ENCODE measurements at places on chromosomes 4 and X.

DNA sequence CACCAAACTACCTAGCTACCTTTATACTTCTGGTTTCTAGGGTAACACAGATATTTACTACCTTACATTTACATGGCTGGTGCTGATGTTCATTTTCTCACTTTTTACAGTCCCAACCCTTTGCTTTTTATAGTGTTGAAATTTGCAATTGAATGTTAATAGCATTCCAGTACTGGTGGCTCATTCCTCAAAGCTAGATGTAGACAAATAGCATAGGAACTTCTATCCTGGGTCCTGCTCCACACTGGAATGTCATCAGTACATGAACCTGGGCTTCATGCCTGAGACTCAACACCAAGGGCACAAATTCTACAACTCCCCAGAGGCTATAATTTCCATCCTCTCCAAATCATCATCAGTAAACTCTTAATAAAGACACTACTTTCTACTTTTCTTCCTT is 10.3 kb upstream of the TRMT2B start:
- no peak for DNase-seq

- no peak for DNase-seq
These were observed 103.7 kb upstream of the MAML3 start for GRCh38 chr4:140257461-140258305.

DNA sequence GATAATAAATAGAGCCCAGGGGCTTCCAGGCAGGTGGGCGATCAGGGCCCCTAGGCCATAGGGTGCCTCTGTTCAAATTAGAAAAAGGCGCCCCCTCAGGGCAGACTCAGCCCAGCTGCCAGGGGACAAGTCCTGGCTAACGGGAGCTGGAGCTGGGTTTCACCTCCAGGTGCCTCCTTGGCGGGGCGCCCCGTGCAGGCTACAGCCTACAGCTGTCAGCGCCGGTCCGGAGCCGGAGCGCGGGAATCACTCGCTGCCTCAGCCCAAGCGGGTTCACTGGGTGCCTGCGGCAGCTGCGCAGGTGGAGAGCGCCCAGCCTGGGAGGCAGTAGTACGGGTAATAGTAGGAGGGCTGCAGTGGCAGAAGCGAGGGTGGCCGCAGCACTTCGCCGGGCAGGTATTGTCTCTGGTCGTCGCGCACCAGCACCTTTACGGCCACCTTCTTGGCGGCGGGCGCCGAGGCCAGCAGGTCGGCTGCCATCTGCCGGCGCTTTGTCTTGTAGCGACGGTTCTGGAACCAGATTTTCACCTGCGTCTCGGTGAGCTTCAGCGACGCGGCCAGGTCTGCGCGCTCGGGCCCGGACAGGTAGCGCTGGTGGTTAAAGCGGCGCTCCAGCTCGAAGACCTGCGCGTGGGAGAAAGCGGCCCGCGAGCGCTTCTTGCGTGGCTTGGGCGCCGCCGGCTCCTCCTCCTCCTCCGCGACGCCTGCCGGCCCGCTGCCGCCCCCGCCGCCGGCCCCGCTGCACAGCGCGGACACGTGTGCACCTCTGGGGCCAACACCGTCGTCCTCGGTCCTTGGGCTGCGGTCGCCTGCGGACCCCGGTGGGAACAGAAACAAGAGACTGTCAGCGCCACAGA is 2.4 kb downstream of the NKX3-2 start:
- peak; percentile 53 for DNase-seq

GRCh38 chrX:150303386-150304097 is 59.6 kb upstream of the MAMLD1 start:
- DNase-seq, result no peak

DNA sequence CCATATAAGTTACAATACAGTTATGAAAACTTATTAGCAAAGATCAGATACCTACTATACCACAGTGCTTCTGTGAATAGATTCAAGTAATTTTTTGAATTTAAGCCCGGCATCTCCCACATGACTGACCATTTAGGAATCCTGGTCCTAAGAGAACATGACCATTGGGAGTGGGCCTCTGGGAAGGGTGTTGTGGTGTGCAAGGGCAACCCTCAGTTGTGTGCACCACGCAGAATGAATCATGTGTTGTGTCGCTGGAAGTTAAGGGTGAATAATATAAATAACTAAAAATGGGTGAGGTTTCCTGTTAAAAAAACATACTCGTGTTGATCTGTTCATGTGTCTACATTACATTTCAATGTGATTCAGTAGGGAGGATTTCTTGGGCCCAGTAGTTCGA is 15.5 kb downstream of the CPE start:
- no peak for DNase-seq

DNA sequence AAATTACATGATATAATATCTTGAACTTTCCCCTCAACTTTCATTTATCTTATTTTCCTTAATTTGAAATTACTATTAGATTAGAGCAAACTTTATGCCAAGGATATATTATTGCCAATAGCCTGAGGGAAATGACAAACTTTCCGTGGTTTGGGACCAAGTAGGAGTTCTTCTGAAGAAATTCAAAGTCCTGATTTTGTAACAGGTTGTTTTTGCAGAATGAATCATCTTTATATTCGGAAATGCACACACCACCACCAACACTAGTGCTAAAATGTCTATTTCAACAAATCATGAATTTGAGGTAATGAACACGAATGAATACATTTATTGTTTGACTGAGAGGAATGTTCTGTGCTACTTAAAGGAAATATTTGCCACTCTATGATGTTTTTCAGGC is 226.7 kb downstream of the GRIA2 start:
- DNase-seq, result no peak

GRCh38 chrX:106935175-106935574 is 15.0 kb downstream of the CLDN2 start:
- no peak for DNase-seq

- no peak for DNase-seq
These were observed 192.8 kb upstream of the BCOR start for GRCh38 chrX:40290517-40290916.

- peak; percentile 62 for DNase-seq
These were observed at the start of gene TBC1D1 for GRCh38 chr4:37890801-37891259. Gene TBC1D1 (plus strand): TSS chr4:37891084. CDS start chr4:37902096, 11,012 bp downstream.

- no peak for DNase-seq
These were observed 9.6 kb upstream of the IL13RA1 start for GRCh38 chrX:118717678-118718391.

- no peak for DNase-seq
These were observed 33.7 kb downstream of the PRPS2 start for GRCh38 chrX:12824944-12825343.

DNA sequence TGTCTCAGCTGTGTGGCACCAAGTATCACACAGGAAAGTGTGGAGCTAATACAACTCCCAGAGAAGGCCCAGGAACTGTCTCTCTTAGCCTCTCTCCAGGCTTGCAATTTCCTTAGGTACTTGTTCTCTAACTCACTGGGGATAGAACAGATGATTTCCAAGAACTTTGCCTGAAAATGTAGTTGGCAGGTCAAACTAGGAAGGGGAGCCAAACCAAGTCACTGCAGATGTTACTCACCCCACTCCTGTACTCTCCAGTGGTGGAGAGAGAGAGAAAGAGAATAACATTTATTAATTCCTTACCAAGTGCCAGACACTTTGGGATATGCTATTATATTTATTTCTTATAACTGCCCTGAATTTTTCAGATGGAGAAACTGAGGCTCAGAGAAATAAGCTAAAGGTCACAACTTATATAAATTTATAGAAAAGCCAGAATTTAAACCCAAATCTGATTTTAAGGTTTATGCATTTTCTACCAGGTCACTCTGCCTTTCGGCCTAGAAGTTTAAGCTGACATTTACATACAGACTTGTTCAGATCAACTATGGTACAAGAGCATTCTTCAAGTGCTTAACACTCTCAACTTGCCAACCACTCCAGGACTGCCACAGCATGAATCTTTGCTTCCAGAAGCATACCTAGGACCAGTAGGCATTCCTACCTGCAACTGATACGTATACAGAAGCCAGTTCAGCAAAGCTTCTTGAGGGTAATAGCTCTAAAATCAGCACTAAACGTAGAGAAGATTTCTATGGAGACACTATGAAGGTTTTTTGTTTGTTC is 248.6 kb upstream of the ETNPPL start:
- no peak for DNase-seq

DNA sequence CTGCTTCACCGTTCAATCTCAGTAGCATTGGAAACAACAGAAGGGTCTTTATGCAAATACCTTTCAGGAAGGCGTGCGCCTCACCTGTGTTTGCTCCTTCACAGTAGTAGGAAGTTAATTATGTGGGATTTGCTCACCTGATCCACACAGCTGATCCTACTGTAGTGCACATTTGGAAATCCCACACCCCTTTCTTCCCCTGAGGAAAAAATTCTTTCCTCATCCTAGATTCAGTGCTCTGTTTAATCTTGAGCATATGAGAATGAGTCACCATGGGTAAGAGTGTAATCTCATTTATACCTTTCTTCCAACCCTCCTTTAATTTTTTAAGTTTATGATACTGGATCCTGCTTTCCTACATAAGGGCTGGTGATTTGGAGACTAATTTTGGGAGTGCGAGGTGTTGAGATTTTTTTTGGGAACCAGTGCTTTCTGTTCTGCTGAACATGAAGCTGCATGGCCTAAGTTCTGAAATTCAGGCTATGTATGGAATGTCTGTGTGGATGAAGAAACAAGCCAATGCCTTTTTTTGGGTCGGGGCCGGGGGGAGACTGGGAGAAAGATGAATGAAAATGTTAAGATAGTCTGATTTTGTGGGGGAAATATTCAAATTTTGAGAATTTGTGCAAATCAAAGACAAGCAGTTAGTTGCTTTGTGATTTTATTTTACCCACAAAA is 19.0 kb downstream of the GAB1 start:
- no peak for DNase-seq

DNA sequence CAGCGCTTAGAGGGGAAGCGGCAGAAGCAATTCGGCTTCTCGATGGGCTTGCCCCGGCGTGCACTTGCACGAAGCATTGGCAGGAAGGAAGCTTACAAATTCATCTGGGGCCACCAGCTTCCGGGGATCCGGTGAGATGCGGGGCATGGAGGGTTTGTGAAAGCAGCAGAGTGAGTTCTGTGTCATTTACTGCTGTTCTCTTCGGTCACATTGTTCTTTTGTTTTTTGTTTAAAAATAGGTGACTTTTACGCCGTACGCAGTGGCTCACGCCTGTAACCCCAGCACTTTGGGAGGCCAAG is 47.0 kb downstream of the ASMT start:
- DNase-seq, result no peak

DNA sequence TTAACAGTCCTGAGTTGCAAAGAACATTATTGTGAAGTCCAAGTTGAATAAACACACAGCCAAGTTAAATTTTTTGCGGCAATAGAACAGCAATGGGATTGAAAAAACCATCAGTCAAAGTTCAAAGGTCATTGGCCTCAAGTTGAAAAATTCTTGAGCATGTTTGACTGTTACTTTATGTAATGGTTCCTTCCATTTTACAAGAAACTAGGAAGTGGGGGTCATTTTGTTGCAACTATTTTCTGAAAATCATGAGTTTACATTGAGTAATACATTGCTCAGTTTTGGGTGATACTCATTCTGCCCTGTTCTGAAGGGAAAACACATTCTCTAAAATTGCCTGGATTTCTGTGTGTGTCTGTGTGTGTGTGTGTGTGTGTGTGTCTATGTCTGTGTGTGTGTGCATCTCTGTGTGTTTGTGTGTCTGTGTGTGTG is 5.2 kb upstream of the IRF2 start:
- no peak for DNase-seq

DNA sequence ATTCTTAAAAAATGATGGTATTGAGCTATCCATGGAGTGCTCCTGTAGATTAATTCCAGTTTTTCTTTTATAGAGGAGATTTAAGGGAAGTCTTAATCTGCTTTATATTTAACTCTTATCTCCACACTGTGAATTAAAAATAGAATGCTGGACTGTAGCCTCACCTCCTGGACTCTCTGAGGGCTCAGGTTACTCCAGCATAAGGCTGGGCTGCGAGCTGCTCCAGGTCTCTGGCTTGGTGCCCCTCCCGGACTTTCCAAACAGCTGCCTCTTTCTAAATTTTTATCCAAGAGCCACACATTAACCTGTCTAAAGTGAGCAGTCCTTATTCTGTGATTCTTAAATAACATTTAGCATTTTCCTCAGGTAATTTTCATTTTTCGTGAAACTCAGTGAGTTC is 218.7 kb upstream of the JADE1 start:
- DNase-seq, result no peak

- no peak for DNase-seq
These were observed 10.8 kb downstream of the DGKQ start for GRCh38 chr4:962231-963208.

GRCh38 chr4:29726938-29727337 is 993.2 kb upstream of the PCDH7 start:
- DNase-seq, result no peak

All from activated CD8-positive, alpha-beta T cell treated with anti-CD3 and anti-CD28 coated beads, Interleukin-2, amount 10 ng/mL, durations not matched to agents 7 days and 5 days (primary cell).